ENCODE measurements at places on chromosomes 2 and 18.

DNA sequence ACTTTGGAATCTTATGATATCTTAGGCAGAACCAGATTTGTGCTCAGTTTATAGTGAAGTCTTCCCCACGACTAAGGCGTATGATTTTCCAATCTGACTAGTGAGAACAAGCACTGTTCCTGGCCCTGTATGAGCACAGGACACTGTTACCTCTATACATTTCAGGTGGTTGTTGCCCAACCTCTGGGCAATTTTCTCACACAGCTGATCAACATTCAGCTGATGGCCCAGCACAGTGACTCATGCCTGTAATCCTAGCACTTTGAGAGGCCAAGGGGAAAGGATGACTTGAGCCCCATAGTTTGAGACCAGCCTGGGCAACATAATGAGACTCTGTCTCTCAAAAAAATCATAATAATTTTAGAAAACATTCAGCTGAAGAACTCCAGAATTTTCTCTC, 119.5 kb downstream of the ASXL3 start:
- DNase-seq = no peak

- no peak for DNase-seq
Observed at GRCh38 chr2:202479610-202480009, 103.5 kb downstream of the BMPR2 start.

- DNase-seq = no peak
Observed at GRCh38 chr18:75248426-75249174, 38.0 kb downstream of the TSHZ1 start.

DNA sequence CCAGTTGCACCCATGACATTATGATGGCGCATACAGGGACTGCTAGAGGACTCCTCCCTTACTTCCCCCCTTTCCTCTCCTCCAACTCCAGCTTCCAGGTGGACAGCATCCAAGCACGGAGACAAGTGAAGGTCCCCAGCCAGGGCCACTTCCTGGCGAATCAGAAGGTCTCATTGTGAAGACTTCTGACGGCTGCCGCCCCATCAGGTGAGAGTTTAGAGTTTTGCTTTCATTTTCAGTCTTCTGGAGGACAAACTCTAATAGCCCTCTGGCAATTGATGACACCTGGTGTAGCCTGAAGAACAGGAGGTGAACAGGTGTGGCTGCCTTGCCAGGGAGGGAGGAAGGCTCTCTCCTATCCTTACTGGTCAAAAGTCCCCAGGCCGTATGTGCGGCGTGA, 77.3 kb upstream of the KCNH7 start:
- no peak for DNase-seq

GRCh38 chr2:9200633-9201015, 6.0 kb upstream of the ASAP2 start:
- DNase-seq = no peak

DNA sequence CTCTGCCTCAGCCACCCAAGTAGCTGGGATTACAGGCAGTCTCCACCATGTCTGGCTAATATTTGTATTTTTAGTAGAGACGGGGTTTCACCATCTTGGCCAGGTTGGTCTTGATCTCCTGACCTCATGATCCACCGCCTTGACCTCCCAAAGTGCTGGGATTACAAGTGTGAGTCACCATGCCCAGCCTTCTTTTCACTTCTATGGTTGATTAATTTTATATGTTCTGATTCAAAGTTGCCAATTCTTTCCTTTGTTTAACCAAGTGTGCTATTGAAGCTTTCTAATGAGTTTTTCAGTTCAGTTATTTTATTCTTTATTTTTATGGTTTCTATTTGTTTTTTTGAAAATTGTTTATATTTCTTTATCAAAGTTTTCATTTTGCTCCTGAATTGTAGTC, 133.1 kb upstream of the KCNJ3 start:
- no peak for DNase-seq

- no peak for DNase-seq
Observed at GRCh38 chr18:26307161-26307773, 81.0 kb downstream of the TAF4B start.

DNA sequence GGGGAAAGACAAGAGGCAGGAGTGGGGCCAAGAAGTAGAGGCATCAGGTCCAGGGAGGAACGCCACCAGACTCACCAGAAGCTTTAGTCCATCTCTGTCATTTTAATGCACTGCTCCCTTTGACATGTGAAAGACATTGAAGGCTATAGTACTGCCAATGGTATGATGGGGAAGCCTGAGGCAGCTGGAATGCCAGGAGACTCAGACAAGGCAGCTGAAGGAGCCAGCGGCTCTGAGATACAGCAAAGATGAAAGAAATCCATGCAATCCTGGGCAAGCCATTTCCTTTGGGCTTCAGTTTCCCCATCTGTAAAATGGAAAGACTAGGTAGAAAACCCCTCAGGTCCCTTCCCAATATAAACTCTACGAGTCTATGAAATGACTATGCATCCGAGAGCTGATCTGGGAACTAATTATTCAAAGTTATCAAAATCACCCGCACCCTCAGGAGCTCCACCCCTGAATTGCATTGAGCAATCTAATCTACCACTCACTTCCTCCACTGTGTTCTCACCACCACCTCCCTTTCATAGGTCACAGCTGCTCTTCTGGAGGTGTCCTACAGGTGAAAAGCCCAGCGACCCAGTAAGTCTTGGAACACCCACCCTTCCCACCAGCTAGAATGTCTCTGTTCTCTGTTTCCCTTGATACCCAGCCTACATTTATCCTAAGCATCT, 3.1 kb downstream of the CXCR2 start:
- no peak for DNase-seq

DNA sequence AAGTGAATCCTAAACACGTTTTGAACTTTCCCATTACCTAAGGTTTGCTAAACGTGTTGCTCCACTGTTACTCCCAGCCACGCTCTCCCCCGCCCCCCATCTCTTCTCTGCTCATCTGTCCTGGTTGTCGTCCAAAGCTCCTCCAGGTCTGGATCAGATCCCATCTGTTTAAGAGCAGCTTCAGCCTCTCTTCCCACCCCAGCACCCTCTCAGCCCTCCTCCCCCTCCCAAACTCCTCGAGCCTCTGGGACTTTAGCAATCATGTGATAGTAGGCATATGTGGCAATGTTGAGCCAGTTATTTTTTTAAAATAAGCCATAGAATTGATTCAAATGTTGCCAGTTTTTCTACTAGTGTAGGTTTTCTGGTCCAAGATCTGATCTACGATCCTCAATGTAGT, 20.0 kb upstream of the LPIN1 start:
- DNase-seq = no peak

GRCh38 chr18:46478796-46479195, 178.2 kb downstream of the LOXHD1 start:
- DNase-seq = no peak

GRCh38 chr2:29165362-29166241, 50.4 kb downstream of the CLIP4 start:
- no peak for DNase-seq

DNA sequence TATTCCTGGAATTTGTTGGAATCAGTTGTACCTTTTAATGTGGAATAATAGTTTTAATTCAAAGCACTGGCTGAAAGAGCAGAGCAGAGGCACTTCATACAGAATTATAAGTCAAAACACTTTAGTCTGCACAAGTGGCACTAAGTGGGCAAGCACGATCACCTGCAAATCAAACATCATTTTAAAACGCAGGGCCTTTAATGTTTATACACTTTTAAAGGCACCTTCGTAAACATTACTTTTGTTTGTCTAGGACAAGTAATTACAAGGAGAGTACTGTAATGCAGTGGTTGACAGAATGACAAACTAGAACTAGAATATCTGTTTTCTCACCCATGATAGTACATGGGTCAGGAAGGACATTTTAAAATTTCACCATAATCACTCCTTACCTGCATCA, 36.4 kb downstream of the LANCL1 start:
- no peak for DNase-seq

DNA sequence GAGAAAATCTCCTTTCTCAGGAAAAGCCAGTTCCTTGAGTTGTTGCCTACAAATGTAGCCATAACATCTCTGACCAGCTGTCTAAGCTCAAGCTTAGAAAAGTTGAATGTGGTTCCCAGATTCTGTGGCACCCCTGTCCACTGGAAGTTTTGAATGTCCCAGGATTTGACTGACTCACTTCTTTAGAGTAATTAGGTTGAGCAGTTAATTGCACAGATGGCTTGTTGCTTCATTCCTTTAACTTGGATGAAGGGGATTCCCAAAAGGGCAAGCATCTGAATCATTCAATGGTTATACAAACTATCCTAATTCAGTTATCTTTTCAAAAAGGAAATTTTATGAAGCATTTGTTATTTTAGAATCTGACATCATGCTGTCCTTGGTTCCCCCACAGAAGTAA, 374.7 kb downstream of the LNPK start:
- DNase-seq = no peak

- DNase-seq = no peak
Observed at GRCh38 chr2:162149940-162150339, 2.1 kb downstream of the GCG start.

GRCh38 chr18:75757951-75758350, 330.4 kb upstream of the SMIM21 start:
- DNase-seq = no peak

DNA sequence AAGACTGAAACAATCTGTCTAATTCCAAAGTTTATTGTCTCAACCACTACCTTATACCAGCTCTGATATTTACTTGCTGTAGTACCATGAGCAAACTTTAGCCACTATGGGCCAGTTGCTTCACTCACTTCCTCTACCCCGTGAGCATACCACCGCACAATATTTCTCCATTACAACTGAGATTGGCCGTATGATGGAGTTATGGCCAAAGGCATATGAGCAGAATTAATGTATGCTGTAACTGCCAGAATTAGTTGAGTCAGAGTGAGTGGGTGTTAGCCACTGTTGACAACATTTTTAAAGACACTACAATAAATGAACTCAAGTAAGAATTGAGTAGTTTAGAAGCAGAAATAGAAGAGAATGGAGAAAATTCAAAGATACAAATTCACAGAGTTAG, 69.7 kb downstream of the LRATD1 start:
- no peak for DNase-seq

GRCh38 chr2:224084266-224084892, 45.3 kb upstream of the SERPINE2 start:
- no peak for DNase-seq

GRCh38 chr2:121524685-121525425, 5.8 kb upstream of the RNU4ATAC start:
- no peak for DNase-seq

- no peak for DNase-seq
Observed at GRCh38 chr2:101025561-101025960, 23.5 kb downstream of the RPL31 start.

- DNase-seq = no peak
Observed at GRCh38 chr2:233901367-233901766, 15.8 kb upstream of the TRPM8 start.

DNA sequence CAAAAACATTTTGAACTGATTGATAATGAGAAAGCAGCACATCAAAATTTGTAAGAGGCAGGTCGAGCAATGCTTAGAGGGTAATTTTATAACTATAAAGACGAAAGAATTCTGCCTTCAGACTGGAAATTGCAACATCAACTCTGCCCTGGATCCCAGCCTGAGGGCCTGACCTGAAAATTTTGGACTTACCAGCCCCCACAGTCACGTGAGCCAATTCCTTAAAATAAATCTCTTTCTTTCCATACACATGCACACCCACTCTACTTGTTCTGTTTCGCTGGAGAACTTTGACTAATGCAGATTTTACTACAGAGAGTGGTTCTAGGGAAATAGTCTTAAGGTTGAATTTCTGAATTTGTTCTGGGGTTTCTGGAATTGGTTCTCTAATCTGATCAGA, 14.6 kb upstream of the ACOXL start:
- no peak for DNase-seq

GRCh38 chr18:5469340-5469739, 74.5 kb downstream of the EPB41L3 start:
- DNase-seq = no peak

DNA sequence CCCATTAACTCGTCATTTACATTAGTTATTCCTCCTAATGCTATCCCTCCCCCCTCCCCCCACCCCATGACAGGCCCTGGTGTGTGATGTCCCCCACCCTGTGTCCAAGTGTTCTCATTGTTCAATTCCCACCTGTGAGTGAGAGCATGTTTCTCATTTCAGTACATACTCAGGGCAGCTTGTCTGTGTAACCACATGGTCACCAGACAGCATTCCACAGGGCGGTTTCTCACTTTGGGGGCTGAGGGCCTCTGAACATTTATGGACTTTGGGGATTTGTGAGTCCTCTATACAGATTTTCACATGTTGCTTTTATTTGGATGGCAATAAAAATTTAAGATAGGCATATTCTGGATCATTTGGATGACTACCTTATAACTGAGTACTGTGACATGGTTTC, 84.0 kb downstream of the LYPD6B start:
- DNase-seq = no peak

DNA sequence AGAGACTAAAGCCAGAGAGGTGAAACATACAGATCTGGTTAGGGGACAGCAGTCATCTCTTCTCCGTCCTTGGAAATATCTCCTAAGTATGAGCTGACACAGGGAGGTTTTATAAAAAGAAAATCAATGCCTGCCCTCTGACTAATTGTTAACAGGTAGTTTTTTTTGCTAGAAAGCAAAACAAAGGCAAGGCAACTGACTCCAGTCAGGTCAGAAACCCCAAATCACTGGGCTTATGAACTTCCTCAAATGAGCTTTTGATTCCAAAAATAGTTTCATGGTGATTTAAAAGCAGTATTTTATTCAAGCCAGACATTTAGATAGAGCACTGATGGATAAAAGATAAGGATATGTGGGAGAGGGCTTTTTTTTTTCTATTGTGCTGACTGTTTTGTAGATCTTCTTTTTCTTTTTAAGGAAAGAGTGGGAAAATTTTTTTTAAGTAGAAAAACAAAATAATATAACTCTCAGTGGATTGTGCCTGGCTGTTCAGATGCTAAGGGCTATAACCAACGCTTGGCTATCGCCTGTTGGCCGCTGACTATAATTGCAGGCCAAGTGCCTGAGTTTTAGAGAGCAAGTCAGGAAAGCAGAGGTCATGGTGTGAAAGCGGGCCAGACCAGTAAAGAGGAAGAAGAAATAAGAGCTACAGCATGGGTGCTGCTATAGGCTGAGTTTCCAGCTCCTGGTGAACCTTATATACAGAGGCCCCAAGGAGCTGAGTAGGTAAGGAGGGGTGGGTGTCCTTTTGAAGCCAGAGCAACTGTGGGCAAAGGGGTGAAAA, 44.9 kb downstream of the MRPL35 start:
- DNase-seq = no peak

DNA sequence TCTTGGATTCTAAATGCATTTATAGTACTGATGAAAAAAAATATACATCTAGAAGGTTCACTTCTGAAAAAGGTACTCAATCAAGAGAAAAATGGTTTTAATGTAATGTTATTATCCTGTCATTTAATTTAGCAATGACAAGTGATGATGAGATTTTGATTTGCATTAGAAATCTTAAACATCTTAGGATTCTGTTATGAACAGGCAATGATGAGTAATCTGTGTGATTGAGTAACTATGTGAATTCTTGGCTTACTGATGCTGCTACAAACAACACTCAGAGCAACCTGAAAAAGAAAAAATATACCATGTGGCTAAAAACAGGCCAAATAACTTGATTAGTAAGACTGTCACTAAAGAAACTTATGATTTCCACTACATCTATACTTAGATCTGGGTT, 30.1 kb downstream of the RBKS start:
- DNase-seq = no peak

DNA sequence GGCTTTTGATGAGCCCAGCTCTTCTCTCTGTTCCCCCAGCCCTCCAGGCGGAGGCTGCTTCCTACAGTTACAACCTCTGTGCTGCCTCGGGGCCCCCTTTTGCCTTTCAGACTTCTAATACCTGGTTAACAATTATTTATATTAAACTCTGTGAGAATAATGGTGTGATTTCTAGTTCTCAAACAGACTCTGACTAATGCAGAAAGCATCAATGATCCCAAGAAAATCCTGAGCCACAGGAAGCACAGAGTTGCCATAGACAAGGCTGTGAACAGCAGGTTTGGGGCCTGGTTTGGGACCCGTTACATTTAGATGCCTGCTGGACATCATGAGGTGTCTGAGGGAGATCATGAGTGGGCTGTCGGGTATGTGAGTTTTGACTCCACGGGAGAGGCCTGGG, 37.4 kb upstream of the MYO3B start:
- no peak for DNase-seq
